Fibroblast of skin of right quadriceps (primary cell): ENCODE measurements at places on chromosomes 7 and 10.

GRCh38 chr7:151242159-151243044 is 6.1 kb downstream of the SMARCD3 start:
- no peak for DNase-seq

DNA sequence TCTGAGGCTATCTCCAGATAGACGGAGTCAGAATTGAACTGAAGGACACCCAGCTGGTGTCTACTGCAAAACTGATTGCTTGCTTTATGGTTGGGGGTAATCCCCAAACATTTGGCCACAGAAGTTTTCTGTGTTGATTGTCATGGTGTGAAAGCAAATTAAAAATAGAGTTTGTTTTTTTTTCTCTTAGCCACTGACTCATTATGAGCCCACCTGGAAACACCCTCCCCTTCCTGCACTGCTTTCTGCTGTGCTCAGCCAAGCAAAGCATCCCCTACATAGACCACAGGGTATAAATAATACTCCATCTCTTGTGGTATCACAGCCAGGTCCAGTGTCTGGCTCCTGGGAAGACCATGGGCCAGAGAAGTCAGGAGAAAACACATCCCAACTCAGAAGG is 6.5 kb upstream of the VWC2 start:
- DNase-seq, result no peak

DNA sequence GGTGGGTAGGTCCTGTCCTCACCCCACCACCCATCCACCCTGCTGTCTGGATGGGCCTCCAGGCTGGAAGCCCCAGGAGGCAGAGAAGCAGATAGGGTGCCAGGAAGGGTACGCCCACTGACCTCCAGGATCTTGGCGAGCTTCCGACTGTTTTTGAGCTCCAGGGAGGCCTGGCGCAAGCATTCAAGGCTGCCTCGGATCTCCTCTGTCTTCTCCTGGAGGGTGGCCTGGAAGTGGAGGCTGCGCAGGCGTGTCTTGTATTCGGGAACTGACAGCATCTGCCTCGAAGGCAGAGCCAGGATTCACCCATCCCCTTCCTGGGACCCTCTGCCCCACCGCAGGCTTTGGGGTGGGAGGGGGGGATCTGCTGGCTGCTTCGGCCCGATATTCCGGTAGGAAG is 48.4 kb downstream of the GRID2IP start:
- no peak for DNase-seq

- DNase-seq, result peak; percentile 32
Measured at GRCh38 chr10:21929070-21929469, 74.5 kb downstream of the DNAJC1 start.

- DNase-seq, result no peak
Measured at GRCh38 chr7:27518561-27519350, 143.9 kb downstream of the HIBADH start.

GRCh38 chr10:126016156-126016805 is 119.9 kb downstream of the FANK1 start:
- no peak for DNase-seq

- DNase-seq, result peak; percentile 51
Measured at GRCh38 chr7:16982640-16983350, 101.0 kb upstream of the AGR3 start.

DNA sequence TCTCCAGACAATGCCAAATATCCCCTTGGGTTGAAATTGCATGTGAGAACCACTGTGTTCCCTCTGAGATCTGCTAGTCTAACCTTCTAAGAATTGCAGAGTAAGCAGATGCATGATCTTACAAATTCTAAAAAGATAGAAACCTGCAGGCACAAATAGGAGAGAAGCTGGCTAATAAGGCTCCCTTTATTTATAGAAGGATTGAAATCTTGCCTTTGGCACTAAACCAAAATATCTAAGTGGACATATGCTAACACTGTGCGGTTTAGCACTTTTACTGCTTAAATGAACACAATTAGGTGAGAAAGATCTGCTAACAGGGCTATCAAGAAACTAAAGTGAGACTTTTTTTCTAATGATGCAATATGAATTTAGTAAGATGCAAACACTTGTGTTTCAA is 225.5 kb downstream of the DOCK4 start:
- DNase-seq, result no peak

DNA sequence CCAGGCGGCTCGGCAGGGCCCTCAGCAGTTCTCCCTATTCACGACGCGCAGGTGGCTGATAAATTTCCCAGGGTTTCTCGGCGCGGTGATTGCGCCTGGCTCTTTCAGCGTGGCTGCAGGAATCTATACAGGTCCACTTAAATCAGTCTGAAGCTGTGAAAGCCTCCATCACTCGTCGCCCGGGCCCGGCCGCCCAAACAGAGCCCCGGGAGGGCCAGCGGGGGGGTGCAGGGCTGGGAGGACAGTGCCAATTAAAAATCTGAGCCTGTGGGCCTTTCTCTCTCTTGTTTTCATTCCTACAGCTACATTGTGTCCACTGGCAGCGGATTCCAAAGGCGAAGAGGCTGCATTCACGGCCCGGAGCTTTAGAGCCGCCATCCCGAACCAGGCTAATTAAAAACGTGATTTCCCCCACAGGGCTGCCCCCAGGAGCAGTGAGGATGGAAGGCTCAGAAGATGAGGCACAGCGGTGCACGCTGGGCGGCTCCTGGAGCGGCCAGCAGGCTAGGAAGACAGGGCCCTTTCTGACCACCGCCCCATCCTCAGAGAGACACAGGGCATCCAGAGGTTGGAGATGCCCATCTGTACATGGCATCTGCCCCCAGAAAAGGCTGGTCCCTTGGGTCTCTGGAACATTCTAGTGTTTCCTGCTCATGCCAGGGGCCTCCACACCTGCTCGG is 100.7 kb downstream of the FAM53B start:
- DNase-seq, result no peak

DNA sequence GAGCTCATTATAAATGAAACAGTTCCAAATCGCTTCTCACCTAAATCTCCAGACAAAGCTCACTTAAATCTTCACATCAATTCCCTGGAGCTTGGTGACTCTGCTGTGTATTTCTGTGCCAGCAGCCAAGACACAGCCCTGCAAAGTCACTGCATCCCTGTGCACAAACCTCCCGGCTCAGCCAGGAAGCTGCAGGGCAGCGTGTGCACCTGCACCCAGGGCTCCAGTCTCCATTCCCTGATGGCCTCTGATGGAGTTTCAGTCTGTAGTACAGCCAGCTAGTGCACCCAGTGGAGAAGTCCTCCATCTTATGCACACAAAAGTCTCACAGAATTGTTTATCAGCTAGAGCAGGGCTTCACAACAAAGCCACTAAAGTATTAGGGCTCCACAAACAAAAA is 51.1 kb upstream of the PRSS58 start:
- DNase-seq, result no peak

DNA sequence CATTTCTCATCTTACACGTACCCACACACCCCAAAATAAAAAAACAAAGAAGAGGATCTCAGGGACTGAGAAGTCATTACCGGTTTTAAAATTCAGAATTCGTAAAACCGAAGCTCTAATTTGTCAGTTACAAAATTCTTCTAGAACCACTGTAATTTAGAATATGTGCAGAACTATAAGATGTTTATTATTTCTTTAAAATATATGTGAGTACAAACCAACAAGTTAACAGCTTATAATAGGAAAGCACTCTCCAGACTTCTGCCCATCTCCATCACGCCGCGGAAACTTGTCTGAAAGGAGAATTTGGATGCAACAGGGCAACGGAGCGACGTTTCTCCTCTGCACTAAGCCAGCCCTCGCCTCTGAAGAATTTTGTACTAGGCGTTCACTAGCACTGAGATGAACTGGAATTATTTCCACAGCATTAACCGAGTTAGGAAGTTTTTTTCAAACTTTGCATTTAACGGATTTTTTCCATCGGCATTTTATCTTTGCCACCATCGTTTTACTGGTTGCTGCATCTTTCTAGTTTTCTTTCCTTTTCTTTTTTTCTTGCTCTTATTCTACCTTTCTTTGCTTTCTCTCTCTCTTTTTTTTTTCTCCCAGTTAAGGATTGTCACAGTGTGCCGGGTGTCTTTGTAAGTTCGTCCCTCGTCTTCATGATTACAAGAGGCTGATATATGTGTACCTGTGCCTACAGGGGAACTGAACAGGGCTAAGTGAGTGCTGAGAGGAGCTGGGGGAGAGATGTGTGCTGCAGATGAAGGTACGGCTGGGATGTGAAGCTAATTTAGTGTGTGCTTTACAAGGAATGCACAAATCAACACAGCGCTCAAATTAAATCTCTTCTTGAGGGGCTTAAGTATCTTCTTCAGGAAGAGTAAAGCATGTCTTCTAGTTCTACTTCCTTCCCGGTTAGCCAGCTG is 295.9 kb upstream of the NFE2L3 start:
- DNase-seq, result peak; percentile 49

DNA sequence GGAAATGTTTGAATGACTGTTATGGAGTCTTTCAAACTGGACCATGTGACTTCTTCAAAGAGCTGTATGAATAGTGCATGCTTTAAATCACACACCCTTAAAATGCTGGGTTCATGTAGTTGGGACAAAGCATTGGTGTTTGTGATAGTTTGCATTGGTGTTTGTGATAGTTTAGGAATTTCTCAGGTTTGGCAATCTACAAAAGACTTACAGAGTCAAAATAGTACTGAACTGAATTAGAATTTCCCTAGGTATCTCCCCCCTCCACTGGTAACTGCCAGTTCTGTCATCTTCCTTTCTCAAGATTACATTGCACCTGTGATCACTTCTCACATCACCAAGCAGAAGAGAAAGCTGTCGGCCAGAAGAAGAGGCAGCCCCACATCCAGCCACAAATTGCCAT is 261.1 kb downstream of the GATA3 start:
- DNase-seq, result no peak

GRCh38 chr7:133095119-133095671 is 13.3 kb upstream of the CHCHD3 start:
- DNase-seq, result no peak

GRCh38 chr7:458511-459245 is 61.0 kb downstream of the PDGFA start:
- no peak for DNase-seq

- DNase-seq, result peak; percentile 78
Measured at GRCh38 chr10:18713077-18713476, 53.8 kb downstream of the ARL5B start.

DNA sequence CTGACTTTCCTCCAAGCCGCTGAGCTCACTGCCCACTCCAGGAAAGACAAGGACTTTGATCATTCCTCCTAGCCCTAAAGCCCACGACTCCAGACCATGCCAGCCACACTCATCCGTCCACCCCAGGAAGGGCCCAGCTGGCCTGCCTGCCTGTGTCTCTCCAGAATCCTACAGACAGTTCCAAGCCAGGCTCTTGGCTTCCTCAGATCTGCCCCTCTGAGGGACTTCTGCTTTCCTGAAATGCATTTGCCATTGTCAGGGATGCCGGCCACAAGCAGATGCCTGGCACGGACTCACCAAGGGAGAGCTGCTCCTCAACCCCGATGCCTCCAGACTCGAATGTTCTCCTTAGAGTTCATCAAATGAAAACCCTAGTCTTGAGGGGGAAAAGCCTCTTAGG is 155.8 kb downstream of the OAT start:
- no peak for DNase-seq
